Osteocyte (in vitro differentiated cells): ENCODE measurements at places on chromosomes 6 and 20.
A peak's percentile ranks its signal among the peaks of the same experiment; 100 is the strongest.

GRCh38 chr6:116298973-116299372 is 19.2 kb upstream of the TSPYL1 start:
- no peak for DNase-seq

DNA sequence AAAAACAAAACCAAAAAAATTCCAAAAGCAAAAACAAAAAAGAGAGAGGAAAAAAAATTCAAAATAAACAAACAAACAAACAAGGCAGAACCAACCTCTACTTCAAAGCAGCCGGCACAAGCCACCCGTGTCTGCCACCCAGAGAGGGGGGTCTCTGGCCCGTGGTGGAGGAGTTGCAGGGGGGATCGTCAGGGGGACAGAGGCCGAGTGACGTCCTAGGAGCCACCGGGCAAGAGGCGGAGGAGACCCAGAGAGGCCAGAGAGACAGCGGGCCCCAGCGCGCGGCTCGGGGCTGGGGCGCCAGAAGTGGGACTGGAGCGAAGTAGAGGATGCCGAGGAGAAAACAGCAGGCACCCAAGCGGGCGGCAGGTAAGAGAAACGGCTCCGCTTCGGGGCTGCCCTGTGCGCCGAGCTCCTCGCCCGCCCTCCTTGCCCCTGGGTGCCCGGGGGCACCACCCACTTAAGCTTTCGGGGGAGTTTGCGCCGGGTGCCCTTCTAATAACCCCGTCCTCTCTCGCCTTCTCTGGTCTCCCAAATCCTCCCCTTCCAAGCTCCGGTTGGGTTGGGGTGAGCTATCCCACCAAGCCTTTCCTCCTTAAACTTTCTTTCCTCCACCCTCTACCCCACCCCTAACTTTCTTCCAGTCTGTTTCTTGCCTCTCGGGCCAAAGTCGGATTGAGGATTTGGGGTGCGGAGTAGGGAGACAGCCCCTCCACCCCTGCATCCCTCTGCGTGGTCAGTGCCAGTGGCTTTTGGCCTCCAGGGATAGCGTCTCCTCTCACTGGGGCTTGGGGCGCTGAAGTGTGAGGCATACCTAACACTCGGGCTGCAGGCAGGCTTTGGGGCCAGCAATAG is 1.0 kb downstream of the TSHZ2 start:
- DNase-seq, result no peak

DNA sequence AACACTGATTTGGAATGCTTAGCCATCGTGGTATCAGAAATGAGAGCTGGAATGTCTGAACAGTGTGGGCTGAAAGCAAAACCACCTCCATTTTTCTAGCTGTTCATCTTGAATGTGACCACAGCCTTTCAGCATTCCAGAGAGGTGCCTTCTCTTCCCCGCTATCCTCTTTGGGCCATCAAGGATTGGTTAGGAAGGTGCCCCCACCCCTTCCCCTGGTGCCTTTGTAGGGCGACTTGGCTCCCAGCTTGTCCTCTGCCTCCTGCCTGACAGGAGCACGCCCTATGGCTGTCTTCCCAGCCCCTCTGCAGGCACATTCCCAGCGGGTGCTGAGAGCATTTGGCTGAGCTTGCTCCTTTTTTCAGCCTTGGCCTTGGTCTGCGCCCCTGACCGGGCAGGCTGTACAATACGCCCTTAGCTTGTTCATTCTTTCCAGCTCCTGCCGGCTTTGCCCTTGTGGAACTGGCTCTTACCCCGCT is 97.5 kb downstream of the ARMC2 start:
- DNase-seq, result no peak

DNA sequence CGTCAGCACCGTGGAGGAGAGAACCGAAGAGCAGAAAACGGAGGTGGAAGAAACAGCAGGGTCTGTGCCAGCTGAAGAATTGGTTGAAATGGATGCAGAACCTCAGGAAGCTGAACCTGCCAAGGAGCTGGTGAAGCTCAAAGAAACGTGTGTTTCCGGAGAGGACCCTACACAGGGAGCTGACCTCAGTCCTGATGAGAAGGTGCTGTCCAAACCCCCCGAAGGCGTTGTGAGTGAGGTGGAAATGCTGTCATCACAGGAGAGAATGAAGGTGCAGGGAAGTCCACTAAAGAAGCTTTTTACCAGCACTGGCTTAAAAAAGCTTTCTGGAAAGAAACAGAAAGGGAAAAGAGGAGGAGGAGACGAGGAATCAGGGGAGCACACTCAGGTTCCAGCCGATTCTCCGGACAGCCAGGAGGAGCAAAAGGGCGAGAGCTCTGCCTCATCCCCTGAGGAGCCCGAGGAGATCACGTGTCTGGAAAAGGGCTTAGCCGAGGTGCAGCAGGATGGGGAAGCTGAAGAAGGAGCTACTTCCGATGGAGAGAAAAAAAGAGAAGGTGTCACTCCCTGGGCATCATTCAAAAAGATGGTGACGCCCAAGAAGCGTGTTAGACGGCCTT is 41.6 kb downstream of the ZBTB2 start:
- DNase-seq, result no peak

DNA sequence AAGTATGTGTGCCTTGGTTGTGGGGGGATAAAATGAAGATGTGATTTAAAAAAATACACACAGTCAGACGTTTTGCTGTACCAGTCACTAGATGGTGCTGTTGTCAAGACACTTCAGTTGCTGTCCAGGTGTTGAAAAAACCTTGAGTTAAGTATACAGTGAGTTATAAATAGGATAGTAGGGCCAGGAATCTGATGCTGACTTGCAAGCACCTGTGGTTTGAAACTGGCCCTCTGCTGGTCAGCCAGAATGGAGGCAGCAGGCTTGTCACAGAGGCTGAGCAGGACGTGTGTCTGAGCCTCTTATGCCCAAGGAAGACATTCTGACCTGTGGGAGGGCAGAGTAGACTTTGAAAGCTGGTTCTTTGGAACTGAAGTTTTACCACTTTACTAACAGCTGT is 27.8 kb downstream of the RNF8 start:
- no peak for DNase-seq

DNA sequence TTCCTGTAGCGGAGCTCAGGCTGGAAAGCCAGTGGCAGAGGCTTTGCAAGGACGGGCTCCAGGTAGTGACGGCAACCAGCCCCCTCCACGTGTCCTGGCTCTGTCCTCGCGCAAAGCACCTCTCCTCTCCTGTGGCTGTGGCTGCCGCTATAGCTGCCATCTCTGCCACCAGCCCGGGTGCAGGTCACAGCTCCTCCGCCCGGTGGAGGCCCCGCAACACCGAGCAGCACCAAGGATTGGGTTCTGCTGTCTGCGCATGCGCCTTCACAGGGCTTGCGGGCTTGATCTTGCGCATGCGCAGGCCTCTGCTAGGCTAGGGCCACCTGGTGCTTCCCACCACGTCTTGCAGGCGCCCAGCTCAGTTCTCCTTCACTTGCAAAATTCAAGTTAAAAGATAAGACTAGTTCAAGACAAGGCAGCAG is 625.4 kb downstream of the QKI start:
- DNase-seq, result no peak

GRCh38 chr20:58706975-58707681 is 14.5 kb downstream of the NPEPL1 start:
- peak; percentile 75 for DNase-seq

DNA sequence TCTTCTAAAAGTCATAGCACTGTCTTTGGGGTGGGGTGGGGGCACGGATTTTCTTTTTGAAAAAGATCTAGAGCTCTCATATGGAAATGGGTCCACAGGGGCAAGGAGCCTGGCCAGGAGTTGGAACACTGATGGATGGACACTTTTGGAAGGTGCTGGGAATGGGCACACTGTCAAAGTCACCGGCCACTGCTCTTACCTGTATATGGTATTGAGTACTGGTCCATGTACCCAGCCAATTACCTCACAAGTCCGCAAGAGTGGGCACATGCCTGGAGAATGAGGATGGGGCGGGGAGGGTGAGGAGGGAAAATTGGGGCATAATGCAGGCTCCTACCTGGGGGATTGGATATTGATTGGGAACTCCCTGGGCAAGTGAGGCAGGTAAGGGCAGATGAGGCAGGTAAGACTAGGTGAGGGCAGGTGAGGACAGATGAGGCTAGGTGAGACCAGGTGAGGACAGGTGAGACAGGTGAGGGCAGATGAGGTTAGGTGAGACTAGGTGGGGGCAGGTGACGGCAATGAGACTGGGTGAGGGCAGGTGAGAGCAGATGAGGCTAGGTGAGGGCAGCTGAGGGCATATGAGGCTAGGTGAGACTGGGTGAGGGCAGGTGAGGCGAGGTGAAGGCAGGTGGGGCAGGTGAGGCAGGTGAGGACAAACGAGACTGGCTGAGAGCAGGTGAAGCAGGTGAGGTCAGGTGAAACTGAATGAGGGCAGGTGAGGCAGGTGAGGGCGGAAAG is 167.9 kb downstream of the NRN1 start:
- DNase-seq, result no peak

GRCh38 chr6:36546308-36546919 is 865 bp downstream of the STK38 start:
- no peak for DNase-seq

DNA sequence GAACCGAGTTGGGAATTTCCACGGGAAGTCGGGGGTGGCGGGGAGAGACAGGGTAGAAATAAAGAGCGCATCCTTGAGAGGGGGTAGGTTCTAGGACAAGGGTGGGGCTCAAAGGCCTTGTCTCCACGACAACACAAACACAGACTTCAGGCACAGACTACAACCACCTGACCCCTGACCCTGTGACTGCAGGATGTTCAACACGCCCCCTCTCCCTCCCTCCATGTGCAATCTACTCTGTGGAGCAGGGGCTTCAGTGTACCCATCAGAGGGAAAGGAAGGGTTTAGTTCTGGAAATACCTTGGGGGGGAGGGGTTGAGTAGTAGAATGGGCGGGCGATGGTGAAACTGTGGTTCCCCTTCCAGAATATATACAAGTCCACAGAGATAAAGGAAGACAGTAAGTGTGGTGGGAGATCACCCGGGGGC is 651 bp upstream of the TAPBP start:
- DNase-seq, result no peak
